ENCODE measurements at places on chromosomes 13 and 19.

GRCh38 chr13:30751183-30751933, 16.0 kb downstream of the ALOX5AP start:
- DNase-seq, result no peak

DNA sequence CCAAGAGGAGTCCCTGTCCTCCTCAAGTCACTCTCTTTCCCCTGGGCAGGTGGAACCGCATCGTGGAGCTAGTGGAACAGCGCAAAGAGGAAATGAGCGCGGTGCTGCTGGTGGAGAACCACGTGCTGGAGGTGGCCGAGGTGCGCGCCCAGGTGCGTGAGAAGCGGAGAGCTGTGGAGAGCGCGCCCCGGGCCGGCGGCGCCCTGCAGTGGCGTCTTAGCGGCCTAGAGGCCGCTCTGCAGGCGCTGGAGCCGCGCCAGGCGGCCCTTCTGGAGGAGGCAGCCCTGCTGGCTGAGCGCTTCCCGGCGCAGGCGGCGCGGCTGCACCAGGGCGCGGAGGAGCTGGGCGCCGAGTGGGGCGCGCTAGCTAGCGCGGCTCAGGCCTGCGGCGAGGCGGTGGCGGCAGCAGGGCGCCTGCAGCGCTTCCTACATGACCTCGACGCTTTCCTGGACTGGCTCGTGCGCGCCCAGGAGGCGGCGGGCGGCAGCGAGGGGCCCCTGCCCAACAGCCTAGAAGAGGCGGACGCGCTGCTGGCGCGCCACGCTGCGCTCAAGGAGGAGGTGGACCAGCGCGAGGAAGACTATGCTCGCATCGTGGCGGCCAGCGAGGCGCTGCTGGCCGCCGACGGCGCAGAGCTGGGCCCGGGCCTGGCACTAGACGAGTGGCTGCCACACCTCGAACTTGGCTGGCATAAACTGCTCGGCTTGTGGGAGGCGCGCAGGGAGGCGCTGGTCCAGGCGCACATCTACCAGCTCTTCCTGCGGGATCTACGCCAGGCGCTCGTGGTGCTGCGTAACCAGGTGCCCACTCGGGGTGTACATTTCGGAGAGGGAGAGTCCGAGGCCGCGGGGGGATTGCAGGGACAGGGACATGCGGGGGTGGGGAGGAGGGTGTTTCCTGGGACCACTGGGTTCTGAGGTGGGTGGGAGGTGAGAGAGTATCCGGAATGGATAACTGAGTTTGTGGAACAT, 52.8 kb downstream of the SPTBN4 start:
- no peak for DNase-seq

- no peak for DNase-seq
These were observed 54.8 kb upstream of the ZNF536 start for GRCh38 chr19:30317403-30317802.

DNA sequence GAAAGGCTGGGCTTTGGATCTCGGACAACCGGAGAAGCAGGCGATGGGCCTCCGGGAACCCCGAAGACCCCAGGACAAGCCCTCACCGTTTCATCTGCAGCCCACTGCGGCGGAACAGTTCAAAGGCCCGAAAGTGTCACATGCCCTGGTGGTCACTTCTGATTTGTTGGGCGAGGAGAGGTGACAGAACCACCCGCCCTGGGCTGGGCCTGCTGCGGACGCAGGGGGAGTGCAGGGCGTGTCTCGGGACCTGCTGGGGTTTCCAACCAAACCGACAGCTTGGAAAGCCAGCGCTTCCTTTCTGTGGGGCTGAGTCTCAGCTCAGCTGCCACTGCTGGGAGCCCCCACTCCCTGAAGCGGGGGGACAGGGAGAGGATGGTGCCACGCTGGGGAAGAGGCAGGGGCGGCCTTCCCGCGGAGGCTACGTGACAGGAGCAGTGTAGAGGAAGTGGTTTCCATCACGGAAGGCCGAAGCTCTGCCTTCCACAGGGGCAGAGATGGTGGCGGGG, 22.8 kb upstream of the ZBTB7A start:
- no peak for DNase-seq

GRCh38 chr13:41622432-41623429, 165.4 kb downstream of the RGCC start:
- no peak for DNase-seq

DNA sequence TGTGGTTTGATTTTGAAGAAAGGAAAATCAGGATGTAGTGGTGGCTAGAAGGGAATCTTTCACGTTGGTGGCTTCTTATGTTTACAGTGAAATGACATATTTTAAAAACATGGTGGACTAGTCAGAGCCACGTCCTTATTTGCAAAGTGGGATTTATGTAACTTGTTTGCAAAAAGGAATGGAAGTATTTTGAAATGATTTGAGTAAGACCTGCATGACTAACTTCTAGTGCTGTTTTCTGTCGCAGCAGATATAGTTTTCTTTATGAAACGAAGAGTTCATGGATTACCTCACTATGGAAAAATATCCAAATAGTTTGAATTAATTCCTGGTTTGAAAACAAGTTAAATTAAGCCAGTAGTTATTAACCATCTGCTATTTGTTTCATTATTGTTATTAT, 476.5 kb downstream of the MYO16 start:
- DNase-seq, result no peak
